ENCODE measurements at places on chromosomes 3 and 15.

DNA sequence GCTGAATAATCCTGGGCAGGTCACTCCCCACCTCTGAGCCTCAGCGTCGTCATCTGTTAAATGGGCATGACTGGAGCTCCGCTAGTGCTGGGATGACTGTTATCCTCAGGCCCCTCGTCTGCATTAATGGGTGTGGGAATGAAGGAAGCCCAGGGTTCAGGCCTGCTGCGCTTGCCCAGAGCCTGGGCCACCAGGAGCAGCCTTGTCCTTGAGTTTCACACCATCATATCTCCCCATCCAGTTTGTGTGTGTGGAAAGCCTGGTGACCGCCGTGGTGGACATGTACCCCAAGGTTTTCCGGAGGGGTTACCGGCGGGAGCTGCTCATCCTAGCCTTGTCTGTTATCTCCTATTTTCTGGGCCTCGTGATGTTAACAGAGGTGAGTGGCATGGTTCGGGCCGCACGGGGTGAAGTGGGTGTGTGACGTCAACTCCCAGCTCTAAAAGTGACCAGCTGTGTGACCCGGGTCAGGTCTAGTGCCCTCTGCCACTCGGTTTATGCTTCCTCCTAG is 63.5 kb upstream of the SLC6A1 start:
- no peaks in the 10 kb centered on the region for H3K36me3 ChIP-seq
- H3K27me3 ChIP-seq: no peaks in the 10 kb centered on the region
- no peaks in the 10 kb centered on the region for H3K4me1 ChIP-seq
- H3K4me3 ChIP-seq: no peak overlapping the region
- no peak for DNase-seq

DNA sequence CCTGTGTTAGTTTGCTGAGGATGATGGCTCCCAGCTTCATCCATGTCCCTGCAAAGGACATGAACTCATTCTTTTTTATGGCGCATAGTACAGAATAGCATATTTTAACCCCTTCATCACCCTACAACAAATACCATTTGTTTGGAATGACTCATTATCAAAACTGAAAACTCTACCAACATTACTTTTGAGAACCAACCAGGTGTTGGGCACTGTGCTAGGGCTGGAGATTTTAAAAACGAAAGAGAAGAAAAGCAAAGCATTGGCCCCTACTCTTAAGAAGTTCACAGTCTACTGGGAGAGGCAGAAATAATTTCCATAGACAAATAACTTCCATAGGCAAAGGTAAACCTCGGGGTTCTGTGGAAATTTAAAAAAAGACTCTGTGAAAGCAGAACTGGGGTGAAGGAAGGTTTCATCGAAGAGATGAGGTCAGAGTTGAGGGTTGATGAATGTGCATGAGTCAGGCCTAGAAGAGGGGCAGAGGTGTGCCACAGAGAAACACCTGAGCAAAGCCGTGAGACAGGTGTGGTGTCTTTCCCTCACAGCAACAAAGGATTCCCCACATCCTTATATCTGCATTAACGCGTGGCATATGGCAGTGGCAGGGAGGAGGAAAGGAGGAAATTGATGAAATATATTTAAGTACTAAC is 51.0 kb downstream of the MCF2L2 start:
- H3K4me3 ChIP-seq: no peak overlapping the region
- peaks cover 10% of the 10 kb centered on the region for H3K4me1 ChIP-seq
- DNase-seq: no peak
- no peaks in the 10 kb centered on the region for H3K27me3 ChIP-seq
- H3K36me3 ChIP-seq: no peaks in the 10 kb centered on the region

GRCh38 chr3:14461748-14462324 is 59.4 kb downstream of the SLC6A6 start:
- peaks cover 42% of the 10 kb centered on the region for H3K36me3 ChIP-seq
- no peak overlapping the region for H3K4me3 ChIP-seq
- no peak overlapping the region for H3K27ac ChIP-seq
- H3K27me3 ChIP-seq: no peaks in the 10 kb centered on the region
- no peaks in the 10 kb centered on the region for H3K4me1 ChIP-seq

DNA sequence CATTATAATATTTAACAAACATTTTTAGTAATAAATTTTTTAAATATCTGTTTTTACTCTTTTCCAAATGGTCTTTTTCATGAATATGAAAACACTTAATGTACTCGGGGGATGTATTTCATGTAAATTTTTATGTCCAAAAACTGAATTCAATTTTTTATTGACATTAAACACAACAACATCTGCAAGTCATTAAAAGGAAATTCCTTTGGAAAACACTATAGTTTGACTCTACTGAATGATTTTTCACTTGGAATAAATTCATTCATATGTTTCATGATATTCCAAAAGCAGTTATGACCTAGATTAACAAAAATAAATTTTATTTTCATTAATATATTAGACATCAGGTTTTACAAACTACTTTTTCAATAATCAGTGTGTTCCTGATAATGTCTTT is 239.8 kb upstream of the AGTR1 start:
- no peak overlapping the region for H3K4me3 ChIP-seq
- H3K27me3 ChIP-seq: no peaks in the 10 kb centered on the region
- DNase-seq: no peak
- no peaks in the 10 kb centered on the region for H3K36me3 ChIP-seq
- H3K27ac ChIP-seq: no peak overlapping the region
- H3K4me1 ChIP-seq: no peaks in the 10 kb centered on the region

DNA sequence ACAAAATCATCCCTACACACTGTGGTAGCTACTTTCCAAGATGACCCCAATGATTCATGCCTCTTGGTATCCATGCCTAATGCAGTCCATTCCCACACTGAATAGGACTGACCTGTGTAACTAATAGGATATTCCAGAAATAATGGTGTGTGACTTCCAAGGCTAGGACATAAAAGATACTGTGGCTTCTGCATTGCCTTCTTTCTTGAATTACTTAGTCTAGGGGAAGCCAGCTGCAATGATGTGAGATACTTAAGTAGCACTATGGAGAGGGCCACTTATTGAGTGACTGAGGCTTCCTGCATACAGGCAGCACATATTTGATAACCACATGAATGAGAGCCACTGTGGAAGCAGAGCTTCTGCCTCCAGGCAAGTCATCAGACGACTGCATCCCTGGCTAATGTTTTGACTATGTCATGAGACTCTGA is 50.1 kb downstream of the NR1I2 start:
- H3K4me3 ChIP-seq: no peak overlapping the region
- H3K4me1 ChIP-seq: no peaks in the 10 kb centered on the region
- H3K36me3 ChIP-seq: peaks cover under 1% of the 10 kb centered on the region
- H3K27me3 ChIP-seq: no peaks in the 10 kb centered on the region
- no peak overlapping the region for H3K27ac ChIP-seq

GRCh38 chr3:146705225-146705624 is 100.1 kb upstream of the PLSCR5 start:
- no peaks in the 10 kb centered on the region for H3K36me3 ChIP-seq
- no peak for DNase-seq
- H3K27me3 ChIP-seq: no peaks in the 10 kb centered on the region
- H3K27ac ChIP-seq: no peak overlapping the region
- no peak overlapping the region for H3K4me3 ChIP-seq

DNA sequence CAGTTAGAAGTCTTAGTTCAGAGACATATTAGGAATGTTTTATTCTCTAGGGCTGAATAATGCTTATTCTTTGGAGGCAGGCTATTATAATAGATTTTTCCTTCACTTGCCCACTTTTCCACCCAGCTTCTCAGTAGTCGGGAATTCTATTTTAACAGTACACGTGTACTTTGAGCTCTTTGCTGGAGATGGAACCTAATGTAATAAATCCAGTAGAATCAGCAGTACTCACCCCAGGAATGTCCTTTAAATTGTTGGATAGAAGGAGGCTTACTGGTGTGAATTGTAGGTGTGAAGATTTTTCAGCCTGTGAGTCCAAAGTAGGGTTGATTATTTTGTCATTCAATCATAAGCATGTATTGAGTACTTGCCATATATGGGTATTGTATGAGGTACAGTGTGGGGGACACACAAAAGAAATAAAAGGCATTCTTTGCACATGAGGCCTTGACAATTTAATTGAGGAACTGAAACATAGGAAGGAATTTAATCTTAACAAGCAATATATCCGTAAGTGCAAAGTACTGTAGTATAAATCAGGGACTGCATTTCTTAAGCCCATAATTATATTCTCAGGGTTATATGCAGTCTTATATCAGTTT is 29.5 kb upstream of the MGA start:
- H3K27ac ChIP-seq: no peak overlapping the region
- H3K27me3 ChIP-seq: no peaks in the 10 kb centered on the region
- H3K36me3 ChIP-seq: no peaks in the 10 kb centered on the region
- no peak overlapping the region for H3K4me3 ChIP-seq

DNA sequence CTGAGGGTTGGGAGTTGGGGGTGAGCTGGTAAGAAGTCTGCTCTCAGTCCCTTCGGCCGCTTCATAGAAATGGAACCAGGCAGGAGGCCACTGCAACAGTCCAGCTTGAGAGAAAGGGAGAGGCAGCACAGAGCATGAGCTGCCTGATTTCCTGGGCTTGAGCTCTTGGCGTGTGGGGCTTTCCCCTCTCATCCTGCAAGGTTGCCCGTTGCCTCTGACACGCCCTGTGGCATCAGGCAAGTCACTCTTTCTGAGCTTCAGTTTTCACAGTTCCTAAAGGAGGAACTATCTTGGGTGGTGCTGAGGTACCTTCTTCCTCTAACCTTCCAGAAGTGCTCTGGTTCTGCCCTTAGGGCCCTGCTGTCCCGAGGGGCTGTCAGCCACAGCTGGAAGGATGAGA is 4.9 kb downstream of the MESP2 start:
- H3K27me3 ChIP-seq: peaks cover 32% of the 10 kb centered on the region
- H3K4me1 ChIP-seq: peaks cover 3% of the 10 kb centered on the region
- no peak overlapping the region for H3K4me3 ChIP-seq
- no peak overlapping the region for H3K27ac ChIP-seq

DNA sequence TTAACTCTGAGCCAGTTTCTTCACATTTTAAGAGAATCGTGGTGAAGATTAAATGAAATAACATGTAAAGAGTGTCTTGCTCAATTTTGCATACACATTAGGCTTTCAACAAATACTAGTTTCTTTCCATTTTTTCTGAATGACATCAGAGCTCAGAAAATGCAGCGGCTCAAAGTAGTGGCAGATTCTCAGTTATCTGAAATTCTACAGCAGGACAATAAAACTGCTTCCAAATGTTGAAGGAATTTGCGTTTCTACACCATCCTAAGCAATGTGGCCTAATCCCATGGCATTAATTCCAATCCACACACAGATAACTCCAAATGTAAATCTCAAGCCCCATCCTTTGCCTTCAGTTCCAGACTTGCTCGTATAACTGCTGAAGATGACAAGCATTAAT is 115.8 kb downstream of the PLCH1 start:
- no peak for DNase-seq
- H3K27me3 ChIP-seq: no peaks in the 10 kb centered on the region
- H3K4me3 ChIP-seq: no peak overlapping the region
- no peak overlapping the region for H3K27ac ChIP-seq
- H3K4me1 ChIP-seq: no peaks in the 10 kb centered on the region
- H3K36me3 ChIP-seq: no peaks in the 10 kb centered on the region

GRCh38 chr3:151230646-151231045 is 27.6 kb upstream of the GPR171 start:
- peaks cover 26% of the 10 kb centered on the region for H3K4me1 ChIP-seq
- no peak overlapping the region for H3K27ac ChIP-seq
- no peak overlapping the region for H3K4me3 ChIP-seq

DNA sequence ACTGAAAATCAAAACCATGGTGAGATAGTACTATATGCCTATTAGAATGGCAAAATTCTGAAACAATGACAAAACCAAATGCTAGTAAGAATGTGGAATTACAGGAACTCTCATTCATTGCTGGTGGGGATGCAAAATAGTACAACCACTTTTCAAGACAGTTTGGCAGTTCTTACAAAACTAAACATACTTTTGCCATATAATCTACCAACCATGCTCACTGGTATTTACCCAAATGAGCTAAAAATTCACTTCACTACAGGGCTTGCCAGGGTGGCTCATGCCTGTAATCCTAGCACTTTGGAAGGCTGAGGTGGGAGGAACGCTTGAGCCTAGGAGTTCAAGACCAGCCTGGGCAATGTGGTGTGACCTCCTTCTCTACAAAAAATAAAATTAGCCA is 40.0 kb downstream of the MYO9A start:
- no peaks in the 10 kb centered on the region for H3K27me3 ChIP-seq
- H3K36me3 ChIP-seq: no peaks in the 10 kb centered on the region
- no peaks in the 10 kb centered on the region for H3K4me1 ChIP-seq
- no peak for DNase-seq
- H3K27ac ChIP-seq: no peak overlapping the region

GRCh38 chr3:112038863-112039262 is 4.3 kb downstream of the TMPRSS7 start:
- no peak overlapping the region for H3K4me3 ChIP-seq
- no peaks in the 10 kb centered on the region for H3K27me3 ChIP-seq
- no peak for DNase-seq
- H3K27ac ChIP-seq: no peak overlapping the region
- H3K36me3 ChIP-seq: no peaks in the 10 kb centered on the region

DNA sequence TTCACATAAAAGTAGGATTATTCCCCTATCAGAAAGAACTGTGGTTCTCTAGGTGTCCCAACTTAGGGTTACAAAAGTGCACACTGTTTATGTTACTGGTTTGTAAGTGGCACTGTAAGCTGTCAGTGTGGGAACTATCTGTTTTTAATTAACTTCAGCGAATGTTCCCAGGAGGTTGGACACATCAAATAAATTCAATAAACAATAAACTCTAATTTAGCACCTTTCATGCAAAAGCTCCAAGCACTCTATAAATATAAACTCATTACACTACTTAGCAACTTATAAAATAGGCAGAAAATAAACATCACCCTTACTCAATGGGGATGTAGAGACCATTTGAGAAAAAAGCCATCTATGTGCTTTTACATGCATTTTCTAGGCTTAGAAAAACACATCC is 168.4 kb upstream of the SLC2A2 start:
- H3K36me3 ChIP-seq: no peaks in the 10 kb centered on the region
- DNase-seq: no peak
- H3K4me3 ChIP-seq: no peak overlapping the region
- H3K27ac ChIP-seq: no peak overlapping the region
- no peaks in the 10 kb centered on the region for H3K27me3 ChIP-seq
- no peaks in the 10 kb centered on the region for H3K4me1 ChIP-seq

- H3K36me3 ChIP-seq: no peaks in the 10 kb centered on the region
- no peaks in the 10 kb centered on the region for H3K27me3 ChIP-seq
- H3K4me1 ChIP-seq: no peaks in the 10 kb centered on the region
- H3K27ac ChIP-seq: no peak overlapping the region
- DNase-seq: no peak
Measured at GRCh38 chr3:7410782-7411181, 549.9 kb downstream of the GRM7 start.

DNA sequence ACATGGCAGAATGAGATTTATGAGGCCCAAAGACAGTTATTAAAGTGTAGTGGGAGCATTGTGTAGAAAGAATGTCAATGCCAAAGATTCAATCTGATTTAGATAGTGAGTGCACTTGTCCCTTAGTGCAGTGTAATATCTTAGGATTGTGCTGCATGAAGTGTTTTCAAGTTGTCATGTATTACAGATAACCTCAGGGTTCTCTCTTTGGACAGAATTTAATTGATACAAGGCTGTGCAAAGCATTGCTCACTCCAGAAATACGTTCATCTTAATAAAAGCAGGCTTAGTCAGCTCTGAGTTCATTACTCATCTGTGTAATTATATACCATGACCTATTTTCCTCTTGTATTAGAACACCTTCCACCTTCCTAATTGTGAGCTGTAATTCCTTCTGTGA is 16.0 kb upstream of the GPR171 start:
- H3K27ac ChIP-seq: no peak overlapping the region
- H3K36me3 ChIP-seq: no peaks in the 10 kb centered on the region
- H3K27me3 ChIP-seq: no peaks in the 10 kb centered on the region
- H3K4me3 ChIP-seq: no peak overlapping the region
- no peak for DNase-seq

Measured in thymus (tissue), 14 donors.